MG63 (cell line): ENCODE measurements at places on chromosomes 2 and 18. TPM values are rescaled to one million over a fixed set of nuclear protein-coding genes. Genes with fewer than 3 reads are reported as not detected.

Gene NYAP2
- not detected in 2 replicates for total RNA-seq

Gene DSG1
- total RNA-seq: not detected in 2 replicates

Gene SETBP1
- total RNA-seq: not detected in 2 replicates

Gene CD8A
- total RNA-seq: not detected in 2 replicates

Gene C2orf72
- 0.49 TPM in 1 of 2 replicates, not detected in the other for total RNA-seq

Gene TMEM87B
- total RNA-seq: 7.0 and 32.9 TPM in 2 replicates

Gene FIGN
- 0.07 and 0.16 TPM in 2 replicates for total RNA-seq

Gene ELP2
- total RNA-seq: 85.7 and 109 TPM in 2 replicates

- DNase-seq: peak; percentile 84
Observed at GRCh38 chr2:231611273-231612108, 18.8 kb downstream of the TEX44 start.

DNA sequence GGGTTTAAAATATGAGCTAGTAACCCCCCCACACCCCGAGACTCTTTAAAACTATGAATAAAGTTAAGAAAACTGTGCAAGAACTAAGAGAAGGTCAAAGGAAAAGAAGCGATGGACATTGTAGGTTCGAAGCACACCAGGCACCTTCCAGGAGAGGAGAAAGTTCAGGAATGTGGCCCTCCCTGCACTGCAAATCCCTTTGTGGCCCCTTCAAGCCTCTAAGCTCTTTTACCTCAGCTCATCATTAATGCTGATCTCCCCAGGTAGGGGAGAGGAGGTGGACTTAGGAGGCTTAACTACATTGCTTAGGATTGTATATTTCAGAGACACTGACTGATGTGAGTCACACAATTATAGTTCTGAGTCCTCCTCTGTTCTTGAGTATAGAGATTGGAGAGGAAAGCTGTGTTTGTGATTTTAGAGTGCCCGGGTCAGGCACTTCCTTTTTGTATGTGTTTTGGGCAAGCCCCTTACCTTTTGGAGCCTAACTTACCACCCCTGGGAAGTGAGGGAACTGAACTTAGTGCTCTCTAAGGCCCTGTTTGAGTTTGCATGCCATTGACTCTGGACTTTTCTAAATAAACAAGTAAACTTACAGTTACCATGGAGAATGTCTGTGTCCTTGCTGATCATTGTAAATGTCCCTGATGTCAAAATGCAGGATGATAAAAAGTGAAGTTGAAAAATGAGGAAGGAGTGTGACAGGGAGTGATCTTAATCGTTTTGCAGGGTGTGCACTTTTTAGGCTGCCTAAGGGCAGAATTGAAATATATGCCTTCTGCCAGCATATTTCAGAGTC lies 140.8 kb upstream of the ZEB2 start:
- peak; percentile 7 for DNase-seq

GRCh38 chr18:2979871-2980790 lies 32.8 kb downstream of the LPIN2 start:
- no peak for DNase-seq

- peak; percentile 15 for DNase-seq
Observed at GRCh38 chr2:170848587-170848986, 31.9 kb downstream of the GAD1 start.

GRCh38 chr18:53819174-53819573 lies 405.3 kb downstream of the MBD2 start:
- DNase-seq: no peak

- DNase-seq: peak; percentile 89
Observed at GRCh38 chr2:130355578-130356431, at the start of gene PTPN18. TSS of gene PTPN18 (plus strand) at chr2:130356056. CDS start at chr2:130356108, 52 bp downstream.

DNA sequence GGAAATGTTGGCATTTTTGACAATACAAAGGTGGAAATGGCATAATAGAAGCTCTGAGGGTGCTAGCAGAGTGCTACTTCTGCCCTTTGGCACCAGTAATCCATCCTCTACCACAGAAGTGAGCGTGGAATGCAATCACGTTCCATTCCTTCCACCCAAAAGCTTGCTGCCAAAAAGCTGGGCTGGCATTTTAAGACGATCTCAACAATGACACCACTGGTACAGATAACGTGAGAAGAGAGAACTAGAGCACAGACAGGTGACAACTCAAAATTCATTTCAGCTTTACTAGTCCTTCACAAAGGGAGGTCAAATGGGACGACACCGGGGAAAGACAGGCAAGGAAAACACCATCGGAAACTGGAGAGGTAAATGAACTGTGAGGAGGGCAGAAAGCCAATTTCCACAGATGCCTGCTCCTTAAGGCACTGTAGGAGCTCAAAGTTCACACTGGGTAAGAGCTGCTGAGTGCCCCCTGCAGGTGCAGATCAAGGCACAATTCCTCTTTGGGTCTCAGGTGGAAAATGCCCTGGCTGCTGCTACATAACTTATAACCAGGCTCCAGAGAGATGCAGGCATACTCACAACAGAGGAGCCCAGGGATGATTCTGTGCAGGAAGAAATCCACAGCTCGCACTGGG lies 50.7 kb upstream of the RNU4ATAC start:
- peak; percentile 70 for DNase-seq

GRCh38 chr2:239983004-239983778 lies 42.0 kb downstream of the NDUFA10 start:
- DNase-seq: no peak
